Stimulated activated CD4-positive, alpha-beta T cell treated with anti-CD3 and anti-CD28 coated beads, Interleukin-1b, Interleukin-23, amount 100 ng/mL, for 1 hour (primary cell): ENCODE measurements at places on chromosomes 5 and 9.

DNA sequence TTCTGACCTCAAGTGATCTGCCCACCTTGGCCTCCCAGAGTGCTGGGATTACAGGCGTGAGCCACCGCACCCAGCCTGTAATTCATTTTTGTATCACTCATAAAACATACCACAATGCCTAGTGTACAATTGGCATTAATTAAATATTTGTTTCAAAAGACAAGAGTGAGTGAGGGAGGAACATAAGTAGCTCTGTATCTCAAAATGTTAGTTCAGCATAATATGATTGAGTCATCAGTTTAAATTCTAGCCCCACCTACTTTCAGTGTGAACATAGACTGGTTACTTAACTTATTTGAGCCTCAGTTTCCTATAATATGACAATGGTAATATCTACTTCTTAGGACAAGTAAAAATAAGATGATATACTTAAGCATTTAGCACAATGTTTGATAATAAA lies 26.9 kb downstream of the INVS start:
- no peak for DNase-seq

GRCh38 chr9:79889369-79889768 lies 317.6 kb downstream of the TLE4 start:
- DNase-seq: no peak

GRCh38 chr9:126009047-126009446 lies 261.9 kb downstream of the PBX3 start:
- no peak for DNase-seq

DNA sequence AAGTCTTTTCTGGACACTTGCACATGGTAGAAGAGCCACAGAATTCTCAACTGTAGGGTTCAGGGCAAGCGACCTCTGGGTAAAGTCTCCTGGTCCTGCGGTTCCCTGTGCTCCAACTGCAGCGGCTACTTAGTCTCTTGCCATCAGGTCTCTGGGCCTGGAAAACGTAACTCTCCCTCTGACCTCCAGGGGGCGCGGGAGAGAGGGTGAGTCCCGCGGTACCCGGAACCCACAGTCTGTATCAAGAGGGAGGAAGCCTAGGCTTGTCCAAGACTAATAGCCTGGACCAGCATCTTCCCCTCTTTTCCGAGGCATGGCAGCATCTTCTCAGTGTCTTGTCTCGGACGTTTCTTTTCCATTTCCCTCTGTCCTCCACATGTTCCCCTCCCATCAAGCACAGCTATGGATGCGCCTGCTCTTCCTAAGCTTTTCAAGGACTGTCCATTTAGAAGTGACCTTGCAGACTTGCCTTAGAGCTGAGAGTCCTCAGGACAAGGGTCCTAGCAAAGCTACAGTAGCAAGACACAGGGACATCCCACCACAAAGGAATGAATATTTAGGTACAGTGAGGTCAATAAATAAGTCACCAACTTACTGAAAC lies 59.3 kb downstream of the FSTL4 start:
- DNase-seq: no peak

- peak; percentile 20 for DNase-seq
Observed at GRCh38 chr9:125374443-125375309, 113.0 kb downstream of the GAPVD1 start.

GRCh38 chr5:122877518-122877917 lies 32.1 kb downstream of the SNX24 start:
- no peak for DNase-seq

- no peak for DNase-seq
Observed at GRCh38 chr9:94714494-94714893, 12.0 kb upstream of the AOPEP start.

DNA sequence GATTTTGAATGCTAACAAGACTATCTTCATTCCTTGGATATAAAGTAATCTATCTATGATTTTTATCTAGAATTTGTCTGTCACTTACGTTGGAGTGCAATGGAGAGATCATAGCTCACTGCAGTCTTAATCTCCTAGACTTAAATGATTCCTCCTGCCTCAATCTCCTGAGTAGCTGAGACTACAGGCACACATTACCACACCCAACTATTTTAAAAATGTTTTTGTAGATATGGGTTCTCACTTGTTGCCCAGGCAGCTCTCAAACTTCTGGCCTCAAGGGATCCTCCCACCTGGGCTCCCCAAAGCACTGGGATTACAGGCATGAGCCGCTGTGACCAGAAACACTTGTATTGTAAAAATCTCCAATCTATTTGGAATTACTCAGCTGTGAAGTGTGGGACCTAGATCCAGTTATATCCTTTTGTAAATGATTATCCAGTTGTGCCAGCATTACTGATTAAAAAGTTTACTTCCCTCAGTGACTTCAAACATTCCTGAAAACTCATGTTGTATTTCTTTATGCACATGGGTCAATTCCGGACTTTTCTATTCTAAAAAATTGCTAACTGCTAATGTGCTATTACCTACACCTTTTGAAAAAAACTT lies 1793.8 kb upstream of the WWC1 start:
- no peak for DNase-seq

DNA sequence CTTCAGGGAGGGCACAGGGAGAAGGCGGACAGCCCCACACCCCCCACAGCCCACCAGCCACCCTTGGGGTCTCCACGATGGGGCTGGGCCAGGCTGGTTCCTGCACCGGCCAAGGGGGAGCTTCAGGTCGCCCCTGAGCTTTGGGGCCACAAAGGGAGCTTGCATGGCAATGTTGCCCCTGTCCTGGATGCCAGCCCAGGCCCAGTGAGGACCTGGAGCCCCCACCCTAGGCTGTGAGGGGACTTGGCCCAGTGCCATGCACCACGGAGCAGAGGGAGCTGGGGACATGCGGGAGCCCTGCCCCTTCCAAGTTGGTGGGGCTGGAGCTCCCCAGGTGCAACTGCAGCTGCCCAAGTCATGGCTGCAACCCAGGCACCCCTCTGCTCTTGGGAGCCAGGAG lies 18.4 kb downstream of the TMEM38B start:
- DNase-seq: no peak

DNA sequence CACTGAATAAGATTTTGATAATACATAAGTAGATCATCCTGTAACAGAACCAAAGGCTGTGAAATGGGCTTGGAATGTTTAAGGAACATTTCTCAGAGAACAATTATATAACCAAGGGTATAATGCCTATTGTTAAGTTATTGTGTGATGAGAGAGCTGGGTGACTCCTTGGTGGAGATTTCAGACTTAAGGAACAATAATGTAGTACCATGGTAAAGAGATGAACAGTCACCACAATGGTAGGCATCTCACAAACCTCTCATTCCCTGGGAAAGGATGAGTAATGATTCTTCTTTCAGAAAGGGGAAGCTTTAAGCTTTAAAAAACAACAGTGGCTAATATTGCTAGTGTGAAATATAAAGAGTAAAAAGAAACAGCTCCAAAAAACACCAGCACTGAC lies 147.4 kb downstream of the TRIM36 start:
- no peak for DNase-seq

GRCh38 chr9:23321049-23321448 lies 505.0 kb downstream of the ELAVL2 start:
- no peak for DNase-seq

GRCh38 chr9:115946530-115946929 lies 207.1 kb upstream of the PAPPA start:
- DNase-seq: no peak

DNA sequence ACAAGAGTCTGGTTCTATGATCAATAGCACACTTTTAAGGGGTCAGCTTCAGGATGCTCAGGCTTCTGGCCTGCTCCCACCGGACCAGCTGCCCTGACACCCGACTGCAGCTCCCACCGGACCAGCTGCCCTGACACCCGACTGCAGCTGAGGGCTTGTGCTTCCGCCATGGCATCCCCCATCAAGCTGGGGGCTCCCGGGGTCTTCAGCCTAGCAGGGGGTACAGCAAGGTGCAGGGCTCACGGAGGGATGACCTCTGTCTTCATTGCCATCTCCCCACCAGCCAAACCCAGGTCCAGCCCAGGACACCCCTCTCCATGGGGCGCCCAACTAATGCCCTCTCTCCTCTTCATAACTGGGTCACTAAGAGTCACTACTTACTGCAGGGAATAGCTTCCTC lies 1.9 kb downstream of the FLT4 start:
- DNase-seq: no peak

DNA sequence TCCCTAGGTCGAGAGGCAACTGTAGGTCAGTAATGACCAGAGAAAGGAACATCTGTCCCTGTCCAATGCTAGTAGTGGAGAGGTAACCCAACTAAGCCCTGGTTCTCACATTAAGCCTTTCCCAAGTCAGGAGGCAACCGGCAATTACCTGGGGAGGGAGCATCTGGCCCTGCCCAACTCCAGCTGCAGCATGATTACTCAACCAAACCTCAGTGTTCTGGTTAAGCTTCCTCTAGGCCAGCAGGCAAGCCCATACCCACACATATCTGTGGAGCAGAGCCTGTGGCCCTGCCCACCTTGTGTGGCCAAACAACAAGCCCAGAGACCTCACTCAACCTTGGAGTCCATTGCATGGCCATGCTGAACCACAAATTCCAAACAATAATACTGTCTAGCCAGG lies 220.8 kb upstream of the SLC24A2 start:
- no peak for DNase-seq

DNA sequence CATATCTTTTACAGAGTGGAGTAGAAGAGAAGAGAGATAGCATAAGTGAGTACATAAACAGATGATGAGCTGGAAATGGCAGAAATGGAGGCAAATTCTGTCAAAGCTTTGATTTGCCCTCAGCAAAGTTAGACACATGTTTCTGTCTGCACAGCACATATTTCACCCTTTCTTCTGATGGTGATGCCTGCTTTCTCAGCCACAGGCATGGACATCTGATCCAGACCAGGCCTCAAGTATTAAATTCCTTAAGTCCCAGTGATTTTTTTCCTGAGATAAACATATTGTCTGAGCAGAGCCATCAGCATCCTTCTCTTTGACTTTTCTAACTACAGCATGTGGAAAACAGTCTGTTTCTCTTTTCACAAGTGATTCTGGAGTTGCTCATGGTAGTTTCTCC lies 409.8 kb downstream of the MAN2A1 start:
- DNase-seq: no peak

- DNase-seq: no peak
Observed at GRCh38 chr9:18451406-18451805, 22.5 kb upstream of the ADAMTSL1 start.

- no peak for DNase-seq
Observed at GRCh38 chr5:83827111-83827557, 106.5 kb upstream of the HAPLN1 start.

DNA sequence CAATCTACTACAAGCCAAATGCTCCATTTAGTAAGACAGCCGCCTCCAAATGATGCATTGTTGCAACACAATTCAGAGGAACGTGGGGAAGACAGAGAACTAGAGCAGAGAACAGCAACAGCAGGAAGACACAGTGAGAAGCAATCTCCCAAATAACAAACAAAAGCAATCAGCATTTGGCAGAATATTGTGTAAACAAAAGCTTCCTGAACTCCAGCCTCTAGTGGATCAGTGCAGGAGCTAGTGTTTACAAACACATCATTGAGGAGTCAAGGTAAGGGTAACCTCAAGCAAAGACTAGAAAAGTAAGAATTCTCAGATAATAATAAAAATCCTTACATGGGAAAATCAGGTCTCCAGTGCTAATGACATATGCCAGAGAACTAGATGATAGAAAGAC lies 20.6 kb downstream of the FST start:
- DNase-seq: no peak

DNA sequence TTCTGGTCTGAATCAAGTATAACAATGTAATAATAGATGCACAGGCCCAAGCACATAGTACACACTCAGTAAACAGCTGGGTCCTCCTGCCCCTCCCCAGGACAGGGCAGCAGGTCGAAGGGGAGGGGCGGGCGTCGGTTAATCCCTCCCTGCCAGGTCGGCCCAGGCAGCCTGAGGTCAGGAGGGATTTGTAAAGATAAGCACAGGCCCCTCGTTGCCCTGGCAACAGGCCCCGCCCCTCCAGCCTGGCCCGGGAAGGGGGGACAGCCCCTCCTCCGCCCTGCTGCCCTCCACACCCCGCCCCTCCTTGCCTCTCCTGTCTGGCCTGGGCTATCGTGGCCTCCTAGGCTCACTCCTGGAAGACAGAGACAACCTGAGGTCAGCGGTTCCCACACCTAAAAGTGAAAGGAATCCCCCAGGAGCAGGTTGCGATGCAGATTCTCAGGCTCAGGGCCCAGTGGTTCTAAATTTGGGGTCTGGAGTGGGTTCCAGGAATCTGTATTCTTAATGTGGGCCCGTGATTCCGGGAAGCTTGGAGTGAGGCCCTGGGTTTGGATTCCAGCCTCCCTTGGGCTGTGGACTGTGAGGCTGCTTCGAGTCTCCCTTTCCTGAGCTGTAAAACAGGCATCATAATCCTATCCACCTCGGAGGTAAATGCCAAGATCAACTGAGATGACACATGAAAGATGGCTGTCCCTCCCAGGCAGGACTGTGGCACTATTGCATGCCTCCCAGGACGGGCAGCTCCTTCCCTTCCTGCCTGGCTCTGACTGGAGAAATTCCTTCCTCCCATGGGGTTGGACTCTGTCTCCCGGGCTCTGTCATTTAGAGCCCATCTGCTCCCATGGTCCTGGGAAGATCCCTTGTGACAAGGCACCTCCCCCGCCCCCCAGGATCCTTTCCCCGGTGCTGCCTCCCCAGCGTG lies 4.4 kb downstream of the CRB2 start:
- no peak for DNase-seq

- no peak for DNase-seq
Observed at GRCh38 chr9:133933426-133934026, 58.6 kb downstream of the VAV2 start.

- DNase-seq: no peak
Observed at GRCh38 chr5:43268188-43268820, 44.9 kb downstream of the HMGCS1 start.

DNA sequence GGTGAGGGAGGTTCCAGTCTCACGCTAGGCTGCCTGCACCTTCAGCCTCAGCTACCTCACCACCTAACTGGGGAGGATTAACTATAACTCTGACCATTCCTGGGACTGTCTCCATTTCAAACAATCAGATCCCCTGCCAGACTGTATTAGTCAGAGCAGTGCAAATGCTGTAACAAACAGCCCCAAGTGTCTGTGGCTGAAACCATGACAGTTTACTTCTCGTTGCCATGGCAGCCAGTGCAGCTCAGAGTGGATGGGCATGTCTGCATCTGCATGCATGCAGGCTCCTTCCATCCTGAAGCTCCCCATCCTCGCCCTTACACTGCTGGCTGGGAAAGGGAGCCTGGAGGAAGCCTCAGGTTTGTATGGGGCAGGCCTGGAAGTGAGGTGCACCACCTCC lies 86.7 kb downstream of the KCNIP1 start:
- DNase-seq: no peak
